ENCODE measurements at places on chromosomes 6 and 20.

DNA sequence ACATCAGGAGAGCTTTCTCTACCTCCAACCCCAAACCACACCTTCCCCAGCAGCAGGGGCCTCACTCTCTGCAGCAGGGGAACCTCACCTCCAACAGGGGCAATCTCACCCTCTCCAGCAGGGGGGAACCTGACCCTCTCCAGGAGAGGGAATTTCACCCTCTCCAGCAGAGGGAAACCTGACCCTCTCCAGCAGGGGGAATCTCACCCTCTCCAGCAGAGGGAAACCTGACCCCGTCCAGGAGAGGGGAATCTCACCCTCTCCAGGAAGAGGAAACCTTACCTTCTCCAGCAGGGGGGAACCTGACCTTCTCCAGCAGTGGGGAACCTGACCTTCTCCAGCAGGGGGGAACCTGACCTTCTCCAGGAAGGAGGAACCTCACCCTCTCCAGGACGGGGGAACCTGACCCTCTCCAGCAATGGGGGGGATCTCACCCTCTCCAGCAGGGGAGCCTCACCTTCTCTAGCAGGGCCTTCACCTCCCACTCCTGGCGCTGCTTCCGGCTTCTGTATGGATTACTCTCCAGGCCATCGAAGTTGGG is 3.1 kb downstream of the B3GALT4 start:
- DNase-seq: no peak

- no peak for DNase-seq
Observed at GRCh38 chr6:13273931-13274706, 54.2 kb downstream of the TBC1D7 start.

- no peak for DNase-seq
Observed at GRCh38 chr6:160137130-160137988, 15.7 kb downstream of the SLC22A1 start.

GRCh38 chr6:127921982-127922381 is 21.1 kb upstream of the THEMIS start:
- no peak for DNase-seq

- DNase-seq: no peak
Observed at GRCh38 chr20:24488064-24488799, 18.8 kb downstream of the SYNDIG1 start.

DNA sequence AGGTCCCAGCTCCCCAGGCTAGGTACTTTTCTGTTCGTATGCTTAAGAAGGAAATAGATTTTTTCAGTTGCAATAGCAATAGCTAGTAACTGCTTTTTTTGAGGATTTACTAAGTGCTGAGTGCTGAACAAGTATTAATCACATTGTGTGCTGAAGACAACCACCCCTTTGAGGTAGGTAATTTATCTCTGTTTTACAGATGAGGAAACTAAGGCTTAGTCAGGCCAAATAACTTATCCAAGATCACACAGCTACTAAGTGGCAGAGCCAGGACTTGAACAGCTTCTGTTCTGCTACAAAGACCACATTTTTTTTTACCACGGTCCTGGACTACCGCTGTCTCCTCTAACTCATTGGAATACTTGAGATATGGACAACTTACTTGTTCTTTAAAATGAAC is 39.8 kb downstream of the LRRN4 start:
- no peak for DNase-seq

DNA sequence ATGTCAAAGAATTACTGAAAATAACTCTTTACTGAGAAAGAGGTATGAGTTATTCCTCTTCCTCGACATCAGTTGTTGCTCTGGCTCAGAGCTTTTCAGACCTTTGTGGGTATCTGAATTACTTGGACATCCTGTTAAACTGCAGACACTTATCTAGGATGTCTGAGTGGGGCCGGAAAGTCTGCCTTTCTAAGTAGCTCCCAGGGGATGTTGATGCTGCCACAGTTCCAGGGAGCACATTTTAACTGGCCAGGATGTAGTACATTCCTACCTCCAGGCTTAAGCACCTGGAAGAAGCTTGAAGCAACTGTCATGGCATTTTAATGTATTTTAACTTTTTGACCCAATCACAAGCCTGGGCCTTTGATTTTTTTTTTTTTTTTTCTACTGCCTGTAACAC is 265.8 kb upstream of the PLCB4 start:
- no peak for DNase-seq

DNA sequence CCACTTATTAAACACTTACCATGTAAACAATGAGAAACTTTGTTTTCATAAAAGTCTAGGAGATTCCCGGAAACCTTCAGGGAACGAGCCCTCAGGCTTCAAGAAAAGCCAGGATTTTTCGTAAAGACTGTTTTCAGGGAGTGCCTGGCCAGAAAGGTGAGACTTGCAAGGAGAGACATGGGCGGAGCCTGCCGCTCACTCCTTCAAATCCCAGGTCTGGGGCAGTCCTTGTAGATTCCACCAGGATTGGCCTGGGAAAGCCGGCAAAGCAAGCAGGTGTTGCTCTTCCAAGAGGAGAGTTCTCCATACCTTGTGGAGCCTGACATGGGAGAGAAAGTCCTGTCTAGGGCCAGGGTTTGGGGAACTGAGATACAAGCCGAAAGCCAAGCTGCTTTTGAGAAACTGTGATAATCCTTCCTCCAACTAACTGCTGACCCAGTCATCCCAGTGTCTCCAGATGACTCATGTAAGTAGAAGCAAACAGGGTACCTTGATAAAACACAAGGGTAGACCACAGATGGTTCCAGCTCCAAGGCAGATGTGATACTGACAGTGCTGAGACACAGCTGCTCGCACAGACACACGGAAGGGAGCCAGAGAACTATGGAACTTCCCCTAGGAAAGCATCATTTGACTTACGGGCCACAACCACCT is 69.4 kb upstream of the NAA20 start:
- DNase-seq: no peak

DNA sequence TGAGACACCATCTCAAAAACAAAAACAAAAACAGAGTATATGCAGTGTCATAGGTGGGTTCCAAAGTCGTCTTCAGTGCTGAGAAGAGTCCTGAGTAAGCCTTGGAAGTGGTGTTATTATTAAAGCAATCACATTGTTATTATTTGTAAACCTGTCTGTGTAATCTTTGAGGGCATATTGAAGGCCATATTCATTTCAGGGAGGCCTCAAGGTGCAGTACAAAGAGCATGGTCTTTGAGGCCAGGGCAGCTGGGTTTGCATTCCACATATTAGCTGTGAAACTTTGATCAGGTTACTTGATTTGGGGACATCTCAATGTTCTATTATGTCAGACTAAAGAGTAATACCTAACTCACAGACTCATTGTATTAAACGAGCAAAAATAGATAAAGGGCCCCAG is 139.3 kb upstream of the SOX4 start:
- DNase-seq: no peak

GRCh38 chr6:5179917-5180316 is 80.8 kb downstream of the LYRM4 start:
- no peak for DNase-seq

- DNase-seq: no peak
Observed at GRCh38 chr6:109660526-109661320, 30.3 kb downstream of the AK9 start.

GRCh38 chr6:70353448-70353847 is 50.6 kb upstream of the COL9A1 start:
- DNase-seq: no peak

GRCh38 chr6:148293181-148293995 is 49.2 kb upstream of the SASH1 start:
- DNase-seq: no peak

DNA sequence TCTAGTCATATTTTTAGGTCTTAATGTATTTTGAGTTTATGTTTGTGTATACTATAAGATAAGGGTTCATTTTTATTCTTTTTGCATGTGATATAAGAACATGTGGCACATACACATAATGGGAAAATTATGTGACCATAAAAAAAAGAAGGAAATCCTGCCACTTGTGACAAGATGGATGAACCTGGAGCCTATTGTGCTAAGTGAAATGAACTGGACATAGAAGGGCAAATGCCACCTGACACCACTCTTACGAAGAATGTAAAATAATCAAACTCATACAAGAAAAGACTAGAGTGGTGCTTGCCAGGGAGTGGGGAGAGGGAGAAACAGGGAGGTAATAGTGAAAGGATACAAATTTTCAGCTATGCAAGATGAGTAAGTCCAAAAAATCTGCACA is 126.1 kb downstream of the PLEKHG1 start:
- DNase-seq: no peak

DNA sequence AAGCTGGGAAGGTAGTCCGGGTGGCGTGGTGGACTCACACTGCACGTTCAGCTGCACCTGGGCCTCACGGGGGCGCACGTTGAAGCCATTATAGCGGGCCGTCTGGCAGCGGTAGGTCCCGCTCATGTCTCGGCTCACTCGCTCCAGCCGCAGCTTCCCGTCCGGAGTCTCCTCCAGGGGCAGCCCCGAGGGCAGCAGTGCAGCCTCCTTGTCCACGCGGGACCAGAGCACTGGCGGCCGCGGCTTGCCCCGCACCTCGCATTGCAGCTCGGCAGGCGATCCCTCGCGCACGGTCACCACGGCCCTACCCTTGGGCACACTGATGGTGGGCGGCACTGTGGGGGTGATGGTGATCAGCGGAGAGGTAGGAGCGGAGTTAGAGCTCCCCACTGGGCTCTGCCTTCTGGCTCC is 47.6 kb downstream of the MDGA1 start:
- DNase-seq: no peak

All from left forelimb (tissue), 1 donor.